ENCODE measurements at places on chromosomes 5 and 9.

DNA sequence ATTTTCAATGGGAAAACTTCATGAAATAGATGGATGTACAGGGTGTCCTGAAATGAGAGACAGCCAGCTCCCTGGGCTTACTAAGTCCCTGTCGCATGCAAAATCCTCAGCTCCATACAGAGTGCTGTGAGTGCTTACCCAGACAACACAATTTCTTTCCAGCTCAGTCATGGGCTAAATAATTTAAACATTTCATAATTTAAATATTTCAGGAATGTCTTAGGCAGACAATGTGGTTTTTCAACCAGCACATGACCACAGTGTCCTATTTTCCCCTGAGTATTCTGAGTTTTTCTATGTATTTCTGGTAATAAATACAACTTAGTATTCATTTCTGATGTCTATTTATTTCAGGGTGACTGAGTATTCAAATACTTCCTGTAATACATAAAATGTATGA lies 188.5 kb upstream of the SNX2 start:
- DNase-seq: no peak

- no peak for DNase-seq
These were observed 6.7 kb downstream of the CDC37L1 start for GRCh38 chr9:4686112-4686511.

DNA sequence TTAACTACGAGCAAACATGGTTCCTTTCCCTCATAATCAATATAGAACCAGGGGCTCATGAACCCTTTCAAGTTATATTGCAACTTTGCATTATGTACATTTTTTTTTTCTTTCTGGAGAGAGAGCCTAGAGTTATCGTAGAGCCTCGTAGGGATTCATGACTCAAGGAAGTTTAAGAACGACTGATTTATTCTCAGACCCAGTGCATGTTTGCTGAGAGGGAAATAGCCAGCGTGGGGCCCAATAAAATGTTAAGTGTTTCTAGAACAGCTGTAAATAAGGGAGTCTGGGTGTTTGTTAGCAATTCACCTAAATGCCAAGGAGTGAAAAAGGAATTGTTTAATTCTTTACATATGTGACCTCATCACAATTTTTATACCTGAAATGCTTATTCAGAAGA lies 119.0 kb upstream of the KLF9 start:
- DNase-seq: no peak

- no peak for DNase-seq
These were observed 7.5 kb downstream of the PFDN1 start for GRCh38 chr5:140295414-140295813.

DNA sequence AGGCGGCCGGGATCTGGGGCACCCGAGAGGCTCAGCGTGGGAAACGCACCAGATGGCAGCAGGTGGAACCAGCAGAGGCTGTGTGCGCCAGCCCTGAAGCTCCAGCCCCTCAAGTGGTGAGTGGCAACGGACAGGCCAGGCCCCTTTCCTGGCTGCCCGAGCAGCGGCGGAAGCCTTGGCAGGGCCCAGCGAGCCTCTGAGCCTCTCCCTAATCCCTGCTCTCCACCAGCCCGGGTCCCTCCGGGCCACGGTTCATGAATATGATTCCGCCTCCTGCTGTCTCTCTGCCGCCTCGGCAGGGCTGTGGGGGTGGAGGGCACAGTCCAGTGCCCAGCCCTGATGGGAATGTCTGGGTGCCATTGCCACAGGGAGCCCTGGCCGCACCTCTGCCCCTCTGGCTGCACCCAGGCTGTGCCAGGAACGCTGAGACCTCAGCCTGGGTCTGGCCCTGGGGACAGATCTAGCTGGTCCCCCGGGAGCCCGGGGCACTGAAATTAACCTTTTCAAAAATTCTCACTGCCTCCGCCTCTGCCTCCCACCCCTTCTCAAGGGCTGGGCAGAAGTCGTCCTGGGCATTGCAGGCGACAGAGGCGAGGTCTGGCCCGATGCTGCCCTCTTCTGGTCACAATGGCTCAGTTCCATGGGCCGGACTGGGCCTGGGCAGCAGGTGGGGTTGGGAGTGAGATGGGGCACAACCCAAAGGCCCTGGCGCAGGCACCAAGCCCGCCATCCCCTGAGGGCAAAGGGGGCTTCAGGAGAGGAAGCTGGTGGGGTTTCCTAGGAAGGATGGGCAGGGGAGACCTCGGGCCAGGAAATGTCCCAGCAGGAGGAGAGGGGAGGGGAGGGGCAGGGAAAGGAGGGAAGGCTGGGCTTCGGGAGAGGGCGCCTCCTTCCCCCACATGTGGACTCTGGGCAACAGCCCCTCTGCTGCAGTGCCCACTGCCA lies 20.3 kb downstream of the CCDC187 start:
- DNase-seq: peak; percentile 57

DNA sequence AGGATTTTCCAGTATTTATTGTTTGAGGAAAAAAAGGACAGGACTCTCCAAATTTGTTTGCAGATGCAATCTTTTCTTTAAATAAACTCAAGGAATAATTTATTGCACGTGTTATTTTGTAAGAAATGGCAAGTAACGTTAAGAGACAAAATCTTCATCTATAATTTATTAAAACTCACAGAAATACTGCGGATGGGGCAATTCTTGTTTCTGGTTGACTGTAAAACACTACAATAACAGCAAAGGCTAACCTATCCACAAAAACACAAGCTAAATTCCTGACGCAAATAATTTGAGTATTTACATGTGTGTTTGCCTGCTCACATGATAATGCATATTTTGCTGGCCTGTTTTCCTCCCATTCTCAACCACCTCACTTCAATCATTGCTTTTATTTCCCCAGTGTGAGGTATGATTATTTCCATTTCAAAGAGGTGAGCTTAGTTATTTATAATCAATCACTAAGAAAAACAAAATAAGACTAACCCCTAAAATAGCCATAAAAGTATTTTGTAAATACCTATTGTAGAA lies 619.4 kb downstream of the PDE4D start:
- DNase-seq: no peak

DNA sequence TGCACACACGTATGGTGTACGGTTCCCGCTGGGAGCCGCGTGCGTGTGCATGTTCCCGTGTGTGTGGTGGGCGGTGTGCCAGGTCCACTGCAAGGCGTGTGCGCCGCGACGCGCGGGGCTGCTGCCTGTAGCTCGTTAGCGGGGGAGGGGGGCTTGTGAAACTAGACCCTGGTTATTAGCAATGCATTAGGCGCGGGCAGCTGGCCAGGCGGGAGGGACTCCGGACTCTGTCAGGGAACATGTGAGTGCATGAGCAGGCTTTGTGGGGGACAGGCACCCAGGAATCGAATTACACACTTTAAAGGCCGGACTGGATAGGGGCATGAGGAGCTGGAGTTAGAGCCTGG lies 32.2 kb upstream of the ENHO start:
- no peak for DNase-seq

- no peak for DNase-seq
These were observed 116.6 kb downstream of the NMUR2 start for GRCh38 chr5:152288499-152288898.
